ENCODE measurements at places on chromosomes 5 and 9.

DNA sequence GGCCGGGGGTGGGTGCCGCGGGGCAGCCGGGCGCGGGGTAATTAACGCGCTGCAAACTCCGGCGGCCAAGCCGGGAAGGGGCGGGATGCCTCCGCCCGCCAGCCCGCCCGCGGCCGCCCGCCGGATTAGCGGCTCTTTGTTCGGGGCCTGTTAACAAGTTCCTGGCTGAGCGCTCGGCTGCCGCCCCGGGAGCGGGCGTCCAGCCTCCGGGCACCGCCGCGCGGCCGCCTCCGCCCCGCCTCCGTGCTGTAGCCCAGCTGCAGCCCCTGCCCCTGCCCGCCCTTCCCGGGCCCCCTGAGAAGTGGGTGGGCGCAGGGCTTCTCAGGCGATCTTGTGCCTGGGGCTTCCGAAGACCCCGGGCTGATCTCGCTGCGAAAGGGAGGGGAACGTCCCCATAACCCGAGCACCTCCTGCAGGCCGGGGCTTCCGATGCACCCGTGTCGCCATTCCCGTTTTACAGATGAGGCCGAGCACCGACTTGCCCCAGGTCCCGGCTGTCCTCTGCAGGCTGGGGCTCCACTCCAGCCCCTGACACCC, 7.5 kb downstream of the UNC5A start:
- peak; percentile 10 for DNase-seq

DNA sequence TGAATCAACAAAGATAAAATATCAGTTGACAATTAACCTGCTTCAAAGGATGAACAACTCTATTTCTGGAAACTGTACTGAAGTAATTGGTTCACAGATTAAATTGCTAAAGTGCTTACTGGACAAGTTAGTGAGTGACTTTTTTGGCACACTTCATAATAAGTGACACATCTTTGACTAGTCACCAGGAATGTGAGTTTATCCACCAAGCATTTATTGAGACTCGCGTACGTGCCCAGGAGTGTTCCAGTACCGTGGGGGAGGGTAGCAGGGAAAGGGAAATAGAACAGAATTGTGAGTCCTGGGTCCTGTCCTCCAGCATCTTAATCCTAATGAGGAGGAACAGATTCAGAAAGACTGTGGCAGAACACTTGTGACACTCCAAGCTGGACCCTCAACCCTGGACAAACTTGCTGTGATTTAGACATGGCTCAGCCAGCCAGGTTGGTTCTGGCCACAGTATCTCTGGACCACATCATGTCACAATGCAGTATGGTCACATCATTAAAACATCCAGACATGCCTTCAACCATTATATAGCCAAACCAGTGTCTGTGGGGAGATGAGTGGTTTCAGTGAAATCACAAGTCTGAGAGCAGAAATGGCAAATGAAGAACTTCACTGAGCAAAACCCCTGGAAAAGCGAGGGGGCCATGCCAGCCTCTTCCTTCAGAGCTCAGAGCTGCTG, 623.1 kb downstream of the BNC2 start:
- DNase-seq = no peak

- DNase-seq = no peak
Observed at GRCh38 chr9:14936491-14936890, 26.3 kb upstream of the FREM1 start.

GRCh38 chr9:132662152-132662945, 7.4 kb downstream of the DDX31 start:
- no peak for DNase-seq

GRCh38 chr9:94033383-94033782, 50.9 kb upstream of the PTPDC1 start:
- DNase-seq = no peak

DNA sequence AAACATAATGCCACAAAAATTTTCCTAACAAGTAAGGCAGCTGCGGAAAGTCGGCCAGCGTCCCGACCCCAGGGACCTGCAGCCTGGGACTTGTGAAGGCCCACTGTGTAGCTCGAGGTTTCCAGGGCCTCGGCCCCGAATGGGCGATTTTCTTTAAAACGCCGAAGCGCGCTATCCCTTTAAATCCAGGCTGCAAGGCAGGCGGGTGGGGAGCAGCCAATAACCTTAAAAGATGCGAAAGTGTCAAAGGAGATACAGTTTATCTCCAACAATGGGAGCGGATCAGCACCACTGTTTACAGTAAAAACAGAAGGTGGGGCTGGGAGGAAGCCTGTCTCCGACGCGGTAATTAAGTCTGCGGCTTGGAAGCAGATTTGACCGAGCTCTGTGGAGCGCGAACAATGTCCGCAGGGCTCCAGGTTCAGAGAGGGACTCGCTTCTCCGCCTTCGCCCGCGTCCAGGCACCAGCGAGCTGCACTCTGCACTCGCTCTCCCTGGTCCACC, 1.7 kb upstream of the ZSWIM6 start:
- DNase-seq = peak; percentile 72

DNA sequence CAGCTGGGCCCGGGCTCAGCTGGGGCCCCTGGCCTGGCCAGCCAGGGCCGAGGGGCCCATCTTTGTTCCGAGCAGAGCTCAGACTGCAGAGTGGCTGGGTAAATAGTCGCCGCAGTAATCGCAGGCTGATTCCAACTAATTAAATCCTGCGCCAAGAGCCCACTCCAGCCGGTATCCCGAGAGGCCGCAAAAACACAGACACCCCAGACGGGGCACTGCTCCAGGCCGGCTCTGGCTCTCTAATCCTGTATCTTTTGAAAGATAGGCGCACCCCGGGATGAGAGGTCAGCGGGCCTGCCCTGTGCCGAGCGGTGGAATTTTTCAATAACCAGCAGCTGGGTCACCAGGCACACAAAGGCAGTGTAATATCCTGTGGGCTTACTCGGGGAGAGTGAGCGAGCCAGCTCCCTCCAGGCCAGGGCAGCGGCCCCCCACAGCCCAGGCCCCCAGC, 57.7 kb downstream of the LMX1B start:
- no peak for DNase-seq

- DNase-seq = no peak
Observed at GRCh38 chr5:10645146-10645545, 81.3 kb downstream of the ANKRD33B start.

GRCh38 chr9:121753802-121754654, 102.6 kb downstream of the DAB2IP start:
- no peak for DNase-seq

GRCh38 chr5:51018423-51018822, 352.0 kb downstream of the PARP8 start:
- no peak for DNase-seq
